Progenitor cell of endocrine pancreas (in vitro differentiated cells): ENCODE measurements at places on chromosomes 2 and 18.

GRCh38 chr2:132951008-132951714 lies 281.2 kb upstream of the LYPD1 start:
- H3K36me3 ChIP-seq: no peaks in the 10 kb centered on the region
- H3K27me3 ChIP-seq: peaks cover 16% of the 10 kb centered on the region
- no peak overlapping the region for H3K4me3 ChIP-seq

GRCh38 chr18:53254265-53254664 lies 914.3 kb downstream of the DCC start:
- H3K36me3 ChIP-seq: no peaks in the 10 kb centered on the region
- H3K4me3 ChIP-seq: no peak overlapping the region
- H3K27me3 ChIP-seq: no peaks in the 10 kb centered on the region
- no peaks in the 10 kb centered on the region for H3K4me1 ChIP-seq
- no peak overlapping the region for H3K27ac ChIP-seq
- DNase-seq: no peak

GRCh38 chr2:26890341-26891000 lies 42.5 kb downstream of the DPYSL5 start:
- H3K36me3 ChIP-seq: peaks cover 7% of the 10 kb centered on the region
- no peak overlapping the region for H3K27ac ChIP-seq
- no peak overlapping the region for H3K4me3 ChIP-seq
- no peaks in the 10 kb centered on the region for H3K27me3 ChIP-seq
- no peaks in the 10 kb centered on the region for H3K4me1 ChIP-seq

DNA sequence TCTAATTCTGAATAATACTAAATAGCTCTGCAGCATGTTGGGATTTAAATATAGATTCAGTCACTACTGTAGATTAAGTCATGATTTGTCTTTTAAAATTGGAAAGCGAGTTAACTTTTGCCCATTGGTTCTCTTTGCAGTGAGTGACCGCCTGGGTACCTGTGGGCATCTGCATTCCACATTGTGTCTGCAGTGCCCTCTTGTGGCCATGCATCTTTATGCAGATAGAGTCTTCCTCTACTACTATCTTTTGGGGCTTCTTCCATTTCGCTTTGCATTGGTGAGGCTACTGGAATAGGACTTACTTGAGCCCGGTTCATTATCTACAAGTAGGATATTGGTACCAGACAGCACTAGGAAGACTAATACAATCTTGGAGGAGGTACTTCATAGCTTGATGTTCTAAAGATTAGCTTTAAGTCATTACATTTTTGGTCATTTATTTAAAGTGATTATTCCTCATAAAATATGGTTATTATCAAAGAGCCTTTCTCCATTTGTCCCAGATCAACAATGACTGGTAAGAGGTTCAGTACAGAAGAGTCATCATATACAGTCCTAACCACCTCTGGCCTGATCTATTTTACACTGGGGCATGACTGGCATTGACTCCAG lies 203.0 kb downstream of the SOCS6 start:
- H3K4me3 ChIP-seq: no peak overlapping the region
- peak; percentile 23 for DNase-seq
- H3K27me3 ChIP-seq: peaks cover 6% of the 10 kb centered on the region
- H3K27ac ChIP-seq: no peak overlapping the region
- H3K4me1 ChIP-seq: no peaks in the 10 kb centered on the region
- no peaks in the 10 kb centered on the region for H3K36me3 ChIP-seq

GRCh38 chr2:21102356-21102755 lies 21.4 kb upstream of the TDRD15 start:
- no peaks in the 10 kb centered on the region for H3K27me3 ChIP-seq
- H3K27ac ChIP-seq: no peak overlapping the region
- no peak overlapping the region for H3K4me3 ChIP-seq

DNA sequence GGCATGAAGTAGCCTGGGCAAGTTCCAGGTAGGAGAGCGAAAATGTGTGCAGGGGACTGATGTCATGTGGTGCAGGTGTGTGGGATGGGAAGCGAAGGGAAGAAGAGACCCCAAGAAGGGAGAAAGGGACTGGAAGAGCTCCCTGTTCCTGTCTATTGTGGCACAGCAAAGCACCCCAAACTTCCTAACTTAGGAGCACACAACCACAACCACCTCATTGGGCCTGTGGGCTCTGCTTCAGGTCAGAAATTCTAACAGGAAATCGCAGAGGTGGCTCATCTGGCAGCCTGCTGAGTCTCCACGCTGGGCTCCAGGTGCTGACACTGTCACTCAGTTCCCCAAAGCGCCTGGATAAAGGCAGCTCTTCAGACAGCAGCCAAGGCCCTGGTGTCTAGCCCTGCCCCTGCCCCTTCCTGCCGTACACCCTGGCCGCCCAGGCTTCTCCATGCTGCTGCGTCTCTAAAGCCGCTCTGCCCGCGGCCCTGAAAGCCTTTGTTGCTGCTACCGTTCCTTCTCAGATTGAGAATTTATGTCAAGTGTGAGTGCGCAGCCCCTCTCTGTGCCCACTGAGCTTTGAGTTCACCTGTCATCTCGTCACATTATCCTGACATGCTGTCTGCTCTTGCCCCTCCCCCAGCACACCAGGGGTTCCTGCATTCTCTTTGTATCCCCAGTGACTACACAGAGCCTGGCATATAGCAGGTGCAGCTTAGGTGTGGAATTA lies 140.2 kb upstream of the BCL2L11 start:
- H3K4me3 ChIP-seq: no peak overlapping the region
- no peak for DNase-seq
- no peaks in the 10 kb centered on the region for H3K36me3 ChIP-seq
- no peak overlapping the region for H3K27ac ChIP-seq
- H3K27me3 ChIP-seq: peaks cover 4% of the 10 kb centered on the region

- H3K36me3 ChIP-seq: no peaks in the 10 kb centered on the region
- DNase-seq: no peak
- H3K27ac ChIP-seq: no peak overlapping the region
- H3K4me3 ChIP-seq: no peak overlapping the region
- H3K4me1 ChIP-seq: no peaks in the 10 kb centered on the region
Observed at GRCh38 chr18:448116-448790, 52.2 kb downstream of the COLEC12 start.

DNA sequence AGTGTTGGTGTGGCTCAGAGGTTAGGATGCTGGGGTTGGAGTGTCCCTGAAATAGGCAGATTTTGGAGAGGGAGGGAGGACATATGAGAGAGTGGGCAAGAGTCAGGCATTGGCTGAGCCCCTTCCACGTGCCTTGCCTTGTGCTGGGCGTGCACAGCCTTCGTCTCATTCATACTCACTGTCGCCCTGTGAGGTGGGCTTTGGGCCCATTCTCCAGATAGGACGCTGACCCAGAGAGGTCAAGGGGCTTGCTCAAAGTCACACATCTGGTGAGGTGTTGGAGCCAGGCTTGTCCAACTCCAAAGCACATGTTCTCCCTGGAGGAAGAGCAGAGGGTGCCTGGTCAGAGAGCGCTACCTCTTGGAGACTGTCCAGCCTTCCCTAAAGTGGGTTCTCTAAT lies 166.8 kb downstream of the DYSF start:
- no peak for DNase-seq
- no peak overlapping the region for H3K4me3 ChIP-seq
- no peaks in the 10 kb centered on the region for H3K36me3 ChIP-seq
- H3K27ac ChIP-seq: no peak overlapping the region

DNA sequence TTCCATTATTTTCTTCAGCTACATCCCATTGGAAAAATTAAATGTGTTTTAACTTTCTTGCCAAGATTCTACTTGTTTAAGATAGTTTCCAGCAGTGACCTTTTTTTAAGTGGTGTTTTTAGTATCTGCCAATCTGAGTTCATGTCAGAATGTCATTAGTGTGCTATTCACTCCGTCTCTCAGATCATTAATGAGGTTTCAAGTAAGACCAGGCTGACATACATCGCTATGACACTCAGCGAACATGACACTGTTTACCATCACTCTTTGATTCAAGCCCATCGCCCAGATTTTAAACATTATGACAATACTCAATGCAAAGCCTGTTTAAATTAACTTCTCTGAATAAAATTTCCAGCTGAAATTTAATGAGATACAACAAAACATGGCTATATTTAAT lies 272.0 kb upstream of the KYNU start:
- H3K4me3 ChIP-seq: no peak overlapping the region
- no peaks in the 10 kb centered on the region for H3K36me3 ChIP-seq
- peaks cover 9% of the 10 kb centered on the region for H3K27me3 ChIP-seq
- DNase-seq: no peak
- no peak overlapping the region for H3K27ac ChIP-seq

DNA sequence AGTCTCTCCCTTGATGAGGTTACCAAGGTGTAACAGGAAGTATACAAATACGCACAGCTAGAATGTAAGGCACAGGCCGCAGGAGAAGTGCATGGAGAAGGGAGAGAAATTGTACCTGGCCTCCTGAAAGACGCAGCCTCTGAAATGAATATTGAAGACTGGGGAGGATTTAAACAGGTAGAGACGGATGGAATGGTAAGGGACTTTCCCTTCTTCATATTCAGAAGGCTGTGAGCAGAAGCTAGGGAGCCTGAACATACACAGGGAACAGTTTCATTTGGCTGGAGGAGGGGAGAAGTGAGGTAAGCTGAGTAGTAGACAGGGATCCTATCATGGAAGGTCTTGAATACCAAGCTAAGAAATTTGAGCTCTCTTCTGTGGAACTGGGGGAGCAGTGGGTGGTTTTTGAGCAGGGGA lies 112.7 kb downstream of the ANKRD44 start:
- H3K36me3 ChIP-seq: no peaks in the 10 kb centered on the region
- no peaks in the 10 kb centered on the region for H3K4me1 ChIP-seq
- no peak for DNase-seq
- peak overlapping the region; percentile 14 for H3K27ac ChIP-seq
- no peaks in the 10 kb centered on the region for H3K27me3 ChIP-seq
- H3K4me3 ChIP-seq: no peak overlapping the region
